ENCODE measurements at places on chromosomes 2 and 18.

GRCh38 chr2:10716581-10716980 is 4.8 kb upstream of the ATP6V1C2 start:
- no peak for DNase-seq

DNA sequence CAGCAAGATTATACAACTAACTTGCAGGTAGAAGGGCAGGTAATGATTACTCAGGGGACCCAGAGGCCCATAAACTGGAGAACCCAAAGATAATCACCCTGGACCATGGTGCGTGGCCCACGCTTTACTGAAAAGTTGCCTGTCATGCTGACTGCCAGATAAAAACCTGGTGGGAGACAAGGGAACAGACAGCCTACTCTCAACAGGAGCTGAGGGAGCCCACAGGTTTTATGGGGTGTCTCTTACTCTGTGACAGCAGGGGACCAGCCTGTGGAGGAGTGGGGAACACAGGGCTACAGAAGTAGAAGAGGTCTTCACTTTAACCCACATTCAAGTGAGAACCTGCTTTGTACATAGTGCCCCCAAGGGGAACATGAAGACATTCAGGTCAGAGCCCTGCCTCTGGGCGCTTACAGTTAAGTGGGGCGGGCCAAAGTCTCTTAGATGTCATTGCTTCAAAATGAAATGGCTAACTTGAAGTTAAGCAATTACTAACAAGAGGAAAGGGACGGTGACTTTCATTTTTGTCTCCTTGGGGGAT is 60.4 kb downstream of the DHRS9 start:
- no peak for DNase-seq

DNA sequence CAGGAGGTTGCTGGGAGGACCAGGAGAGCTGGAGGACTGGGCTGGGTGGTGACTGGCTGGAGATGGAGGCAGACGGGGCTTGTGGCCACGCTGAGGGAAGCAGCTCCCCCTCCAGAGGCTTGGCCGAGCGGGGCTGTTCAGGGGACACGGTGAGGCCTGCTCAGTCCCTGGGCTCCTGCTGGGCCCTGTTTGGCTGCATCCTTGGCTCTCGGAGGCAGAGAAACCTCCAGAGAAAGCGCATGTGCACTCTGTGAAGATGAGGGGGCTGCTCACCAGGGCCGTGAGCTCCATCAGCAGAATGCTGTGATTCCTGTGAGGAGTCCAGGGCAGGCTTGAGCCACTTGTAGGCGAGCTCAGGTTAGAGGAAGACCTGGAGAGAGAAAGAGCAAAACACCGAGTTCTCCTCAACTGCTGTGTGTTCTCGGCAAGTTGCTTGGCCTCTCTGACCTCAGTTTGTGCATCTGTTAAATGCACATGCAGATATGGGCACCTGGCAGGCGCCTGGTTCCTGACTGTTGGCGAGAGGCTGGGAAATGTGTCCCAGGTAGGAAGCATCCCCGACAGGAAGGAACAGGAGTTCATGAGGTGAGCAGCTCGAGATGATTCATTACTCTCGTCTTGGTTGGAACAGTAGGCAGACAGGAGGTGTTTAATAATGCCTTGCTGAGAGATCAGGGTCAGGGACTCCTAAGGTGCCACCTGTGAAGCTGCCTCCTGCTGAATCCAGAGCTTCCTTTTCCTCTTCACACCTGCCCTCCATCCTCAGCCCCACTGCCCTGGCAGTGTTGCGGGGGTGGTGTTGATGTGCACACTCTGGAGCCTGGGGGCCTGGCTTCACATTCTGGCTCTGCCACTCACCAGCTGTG is 941 bp downstream of the ZAP70 start:
- no peak for DNase-seq

- no peak for DNase-seq
Measured at GRCh38 chr2:33059471-33060156, 112.9 kb downstream of the LTBP1 start.

DNA sequence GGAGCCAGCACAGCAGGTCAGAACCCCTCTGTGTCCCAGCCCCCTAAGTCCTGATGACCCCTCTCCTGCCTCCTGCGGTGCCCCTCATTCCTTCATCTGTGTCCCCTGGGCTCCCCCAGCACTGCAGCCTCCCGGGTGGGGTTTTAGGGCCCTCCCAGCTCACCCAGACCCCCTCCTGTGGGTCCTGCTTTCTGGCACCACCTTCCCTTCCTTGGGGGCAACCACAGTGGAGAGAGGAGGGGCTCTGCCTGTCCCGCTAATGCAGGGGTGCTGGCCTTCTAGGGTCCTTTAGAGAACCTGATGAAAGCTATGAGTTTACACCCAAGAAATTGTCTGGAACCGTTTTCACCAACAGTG is 42.7 kb upstream of the ALPP start:
- no peak for DNase-seq

DNA sequence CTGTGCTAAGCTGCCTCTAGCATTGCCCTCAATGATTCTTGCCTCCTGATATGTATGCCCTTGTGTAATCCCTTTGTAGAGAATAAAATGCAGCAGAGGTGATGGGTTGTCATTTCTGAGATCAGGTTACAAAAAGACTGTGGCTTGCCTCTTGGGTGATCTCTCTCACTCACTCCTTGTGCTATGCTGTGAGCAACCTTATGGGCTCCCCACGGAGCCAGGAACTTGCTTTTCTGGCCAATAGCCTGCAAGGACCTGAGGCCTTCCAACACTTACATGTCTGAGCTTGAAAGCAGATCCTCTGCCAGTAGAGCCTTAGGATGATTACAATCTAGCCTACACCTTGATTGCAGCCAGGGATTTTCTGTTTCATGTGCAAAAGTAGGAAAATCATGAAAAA is 123.1 kb upstream of the XIRP2 start:
- no peak for DNase-seq

- no peak for DNase-seq
Measured at GRCh38 chr18:22268641-22269128, 99.3 kb downstream of the GATA6 start.

GRCh38 chr2:61214171-61214570 is 52.2 kb downstream of the C2orf74 start:
- DNase-seq, result no peak

DNA sequence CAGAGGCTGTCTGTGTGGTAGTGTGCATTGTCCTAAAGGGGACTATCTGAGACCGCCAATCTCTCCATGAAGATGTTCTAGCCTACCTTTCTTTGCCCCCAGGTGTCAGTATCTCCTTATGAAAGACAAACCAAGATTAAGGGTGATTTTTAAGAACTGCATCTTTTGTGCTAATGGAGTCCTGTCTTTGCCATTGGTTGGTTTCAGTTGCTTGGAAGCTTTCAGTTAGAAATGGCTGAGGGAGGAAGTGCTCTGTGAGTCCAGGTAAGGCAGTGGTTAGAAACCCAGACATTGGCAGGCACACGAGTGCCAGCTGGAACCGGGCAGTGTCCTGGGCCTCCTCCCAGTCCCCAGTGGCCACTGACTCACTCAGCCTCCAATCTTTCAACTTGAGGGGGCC is 111.3 kb downstream of the DOCK10 start:
- DNase-seq, result no peak
